ENCODE measurements at places on chromosomes 1 and 21.

DNA sequence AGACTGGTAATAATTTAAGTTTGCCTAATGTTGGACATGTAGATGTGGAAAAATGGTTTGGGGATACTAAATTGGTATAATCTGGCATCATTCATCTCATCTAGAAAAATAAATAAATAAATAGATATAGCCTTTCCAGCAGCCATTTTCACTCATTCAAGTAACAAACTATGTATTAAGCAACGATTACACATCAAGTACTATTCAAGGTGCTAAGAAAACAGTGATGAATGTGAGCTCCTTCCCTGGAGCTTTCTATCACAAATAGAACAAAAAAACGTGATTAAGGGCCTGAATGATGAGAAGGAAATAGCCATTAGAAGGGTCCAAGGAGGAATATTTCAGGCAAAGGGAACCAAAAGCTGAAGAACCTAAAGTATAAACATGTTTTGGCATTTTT is 37.1 kb downstream of the STIL start:
- DNase-seq = no peak

DNA sequence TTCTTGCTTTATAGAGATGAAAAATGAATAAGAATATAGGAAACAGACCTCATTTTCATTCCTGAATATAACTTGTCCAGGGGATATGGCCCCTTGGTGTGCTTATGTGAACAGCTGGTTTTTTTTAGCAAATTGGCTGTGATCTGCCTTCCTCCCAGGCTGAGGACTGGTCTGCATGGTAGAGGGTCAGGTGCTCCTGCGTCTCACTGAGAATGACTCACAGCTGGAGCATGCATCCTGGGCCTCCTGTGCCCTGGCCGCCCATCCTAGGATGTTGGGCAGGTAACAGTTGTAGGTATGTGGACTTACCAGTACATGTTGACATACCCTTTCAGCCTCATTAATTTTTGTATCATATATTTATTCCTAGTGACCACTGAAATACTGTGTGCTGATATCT is 29.8 kb downstream of the AGT start:
- no peak for DNase-seq

GRCh38 chr1:914131-914890 is 9.4 kb upstream of the SAMD11 start:
- DNase-seq = no peak

GRCh38 chr1:110903853-110904500 is 31.0 kb downstream of the CD53 start:
- no peak for DNase-seq

GRCh38 chr1:161214369-161214768 is 726 bp upstream of the FCER1G start:
- DNase-seq = no peak

DNA sequence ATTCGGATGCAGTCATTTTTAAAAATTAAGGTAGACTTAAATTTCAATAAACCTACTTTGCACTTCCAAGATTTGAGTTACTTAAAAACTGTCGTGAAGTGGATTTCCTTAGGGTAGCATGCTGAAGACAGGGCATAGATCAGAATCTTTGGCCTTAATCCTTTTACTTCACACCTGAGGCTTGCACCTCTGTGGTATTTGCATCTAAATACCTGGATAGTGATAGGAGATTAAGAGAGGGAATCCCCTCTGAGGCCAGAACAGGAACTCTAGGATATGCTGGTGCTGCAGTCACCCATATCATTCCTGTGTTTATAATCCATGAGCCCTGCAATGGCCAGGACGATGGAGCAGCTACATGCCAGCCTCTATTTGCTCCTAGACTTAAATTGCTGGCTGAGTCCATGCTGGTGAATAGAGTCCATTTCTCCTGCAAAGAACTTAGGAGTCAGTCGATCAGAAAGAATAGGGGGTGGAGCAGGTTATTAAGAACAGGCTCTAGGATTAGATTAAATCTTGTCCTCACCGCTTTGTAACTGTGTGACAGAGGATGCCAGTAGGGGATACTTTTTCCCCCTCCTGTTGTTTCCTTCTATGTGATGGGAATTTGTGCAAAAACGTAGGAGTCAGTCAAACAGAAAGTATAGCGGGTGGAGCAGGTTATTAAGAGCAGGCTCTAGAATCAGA is 333.6 kb downstream of the DUSP10 start:
- no peak for DNase-seq

DNA sequence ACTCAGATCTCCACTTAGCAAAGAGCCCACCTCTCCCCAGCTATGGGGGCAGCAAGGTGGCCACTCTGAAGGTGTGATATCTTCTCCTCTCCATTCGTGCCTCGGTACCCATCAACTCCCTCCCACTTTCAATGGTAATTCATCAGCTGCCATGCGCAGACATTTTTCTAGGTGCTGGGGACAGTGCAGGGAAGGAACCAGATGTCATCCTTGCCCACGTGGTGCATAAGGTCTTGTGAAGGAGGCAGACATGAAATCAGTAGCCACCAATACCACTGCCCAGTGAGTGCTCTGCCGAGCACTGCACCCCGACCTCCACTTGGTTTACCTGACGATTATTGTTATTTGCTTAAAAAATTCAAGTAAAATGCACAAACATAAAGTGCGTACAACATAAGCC is 76.3 kb upstream of the CSF3R start:
- no peak for DNase-seq

DNA sequence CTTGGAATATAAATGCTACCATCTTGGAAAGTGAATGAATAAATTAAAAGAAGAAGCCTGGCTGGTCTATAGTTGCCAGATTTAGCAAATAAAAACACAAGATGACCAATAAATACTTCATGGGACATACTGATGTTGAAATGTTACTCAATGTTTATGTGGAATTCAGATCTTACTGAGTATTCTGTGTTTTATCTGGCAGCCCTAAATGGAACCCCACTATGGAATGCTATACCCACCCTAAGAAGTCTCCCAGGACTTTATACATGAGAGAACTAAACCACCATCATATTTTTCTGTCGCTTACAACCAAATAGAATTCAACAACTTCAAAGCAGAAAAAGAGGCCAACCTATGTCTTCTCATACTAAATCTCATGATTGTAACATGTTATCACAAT is 177.6 kb upstream of the HMCN1 start:
- DNase-seq = no peak

DNA sequence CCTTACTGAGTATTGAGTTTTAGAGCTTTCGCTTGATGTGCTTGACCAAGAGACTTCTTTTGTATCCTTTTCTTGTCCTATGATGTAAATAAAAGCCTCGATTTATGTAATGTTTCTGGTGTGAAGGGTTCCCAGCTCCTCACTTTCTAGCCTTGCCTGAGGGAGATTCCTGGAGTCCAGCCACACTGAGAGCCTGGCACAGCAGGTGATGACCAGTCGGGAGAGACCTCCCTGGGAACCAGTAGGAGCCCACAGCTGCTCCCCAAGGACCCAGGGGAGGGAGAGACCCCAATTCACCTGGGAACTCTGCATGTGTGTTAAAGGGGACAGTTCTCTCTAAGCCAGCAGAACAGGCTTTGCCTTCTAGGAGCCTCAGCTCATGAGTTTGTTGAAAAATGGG is 8.9 kb downstream of the C1orf115 start:
- DNase-seq = no peak

DNA sequence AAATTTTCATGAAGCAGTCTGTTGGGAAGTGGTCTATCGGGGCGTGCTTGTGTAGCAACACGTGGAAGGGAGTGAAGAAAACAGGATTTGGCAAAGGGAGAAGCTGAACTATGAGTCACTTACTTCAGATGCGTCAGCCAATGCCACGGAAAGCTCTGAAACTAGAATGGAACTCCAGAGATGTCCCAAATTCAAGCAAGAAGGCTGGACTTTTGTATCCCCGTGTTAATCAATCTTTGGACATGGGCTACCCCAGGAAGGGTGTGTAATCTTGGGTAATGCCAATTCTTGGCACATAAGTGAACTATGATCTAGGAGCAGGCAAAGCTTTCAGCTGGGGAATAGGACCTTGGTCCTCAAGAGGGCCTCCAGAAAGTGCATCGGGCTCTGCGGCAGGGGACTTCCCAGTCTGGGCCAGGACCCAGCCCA is 102.6 kb downstream of the ADSS2 start:
- DNase-seq = no peak

GRCh38 chr1:24374891-24375786 is 38.4 kb downstream of the STPG1 start:
- DNase-seq = no peak

- no peak for DNase-seq
Observed at GRCh38 chr1:3904006-3904842, 4.2 kb upstream of the C1orf174 start.

DNA sequence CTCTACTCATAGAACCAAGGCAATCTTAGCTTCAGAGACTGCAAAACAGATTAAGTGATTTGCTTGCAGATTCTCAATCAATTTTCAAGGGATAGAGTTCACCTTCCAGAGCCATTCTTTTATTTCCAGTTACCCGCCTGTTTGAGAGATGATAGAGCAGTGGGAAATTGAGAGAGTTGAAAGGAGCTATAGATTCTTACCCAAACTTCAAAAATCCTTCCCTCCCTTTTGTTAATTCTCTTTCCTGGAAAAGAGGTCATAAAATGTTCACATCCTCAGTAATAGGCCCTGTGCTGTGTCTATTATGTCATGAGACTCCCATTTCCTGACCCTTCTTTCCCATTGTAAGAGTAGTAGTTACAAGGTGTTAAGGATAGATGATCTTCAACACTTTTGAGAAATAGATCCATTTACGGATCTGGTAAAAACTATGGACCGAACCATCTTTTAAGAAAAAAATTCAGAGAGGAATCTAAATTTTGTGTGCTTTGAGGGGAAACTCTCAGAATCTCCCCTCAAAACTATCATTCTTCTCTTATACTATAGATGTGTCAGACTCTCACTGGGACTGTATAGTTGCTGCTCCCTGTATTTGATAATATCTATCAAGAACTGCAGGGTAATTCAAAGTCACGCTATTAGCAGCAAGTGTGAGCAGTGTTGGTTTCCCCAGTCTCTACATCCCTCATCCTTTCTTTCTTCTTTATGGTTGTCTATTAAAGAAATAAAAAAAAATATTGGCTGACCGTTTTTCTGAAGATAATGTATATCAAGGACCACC is 8.0 kb downstream of the RGS4 start:
- no peak for DNase-seq

- no peak for DNase-seq
Observed at GRCh38 chr1:180751921-180752320, 120.1 kb downstream of the XPR1 start.

DNA sequence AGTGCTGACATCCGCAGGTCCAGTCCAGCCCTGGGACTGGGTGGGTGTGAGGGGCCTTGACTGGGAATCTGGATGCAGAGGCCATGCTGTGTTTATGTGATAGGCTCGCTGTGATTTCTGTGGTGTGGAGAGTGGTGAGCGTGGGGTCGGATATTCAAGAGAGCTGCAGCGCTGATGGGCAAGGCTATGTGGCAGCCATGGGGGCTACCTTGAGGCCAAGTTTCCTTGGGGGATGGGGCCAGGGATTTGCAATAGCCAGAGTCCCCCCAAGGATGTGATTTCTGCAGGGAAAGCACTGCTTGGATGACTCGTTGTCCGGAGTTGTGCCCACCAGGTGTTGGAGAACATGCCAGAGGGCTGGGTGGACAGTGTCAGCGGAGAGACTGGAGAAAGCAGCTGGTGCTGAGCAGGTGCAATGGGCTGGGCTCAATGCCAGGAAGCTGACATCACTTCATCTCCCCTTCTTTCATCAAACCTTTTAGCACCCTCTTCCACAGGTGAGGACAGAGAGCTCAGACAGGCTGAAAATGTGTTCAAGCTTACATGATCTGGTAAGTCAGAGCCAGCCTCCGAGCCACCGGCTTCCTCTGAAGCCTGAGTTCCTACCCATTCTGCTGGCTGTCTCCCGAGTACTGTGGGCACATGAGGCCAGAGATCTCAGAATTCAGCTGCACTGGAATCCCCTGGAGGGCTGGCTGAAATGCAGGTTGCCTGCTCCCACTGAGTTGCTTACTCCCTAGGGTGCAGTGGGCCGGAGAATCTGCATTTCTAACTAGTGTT is 132.9 kb downstream of the RHOU start:
- no peak for DNase-seq

DNA sequence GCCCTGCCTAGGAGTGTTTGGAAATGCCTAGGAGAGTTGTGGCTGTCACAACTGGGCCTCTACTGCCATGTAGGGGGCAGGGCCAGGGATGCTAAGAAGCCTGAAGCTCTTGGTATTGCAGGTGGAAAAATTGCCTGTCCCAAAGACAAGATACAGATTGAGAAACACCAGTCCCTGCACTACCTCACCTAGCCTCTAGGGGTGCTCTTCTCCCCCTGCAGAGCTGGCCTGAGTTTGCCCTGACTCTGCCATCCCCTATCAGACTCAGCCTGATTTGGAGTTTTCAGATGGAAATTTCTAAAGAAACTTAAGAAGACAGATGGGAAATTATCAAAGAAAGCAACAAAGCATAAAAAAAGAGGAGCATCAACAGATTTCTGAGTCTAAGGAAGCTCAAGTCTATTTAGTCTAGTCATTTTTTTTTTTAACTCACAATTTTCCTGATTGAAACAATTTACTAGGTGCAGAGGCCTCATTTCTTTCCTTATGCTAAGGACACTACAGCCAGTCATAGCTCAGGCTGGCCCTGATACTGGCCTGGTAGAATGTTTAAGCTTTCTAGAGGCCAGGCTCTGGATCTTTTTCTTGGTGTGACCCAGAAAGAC is 61.4 kb upstream of the LRRN2 start:
- DNase-seq = peak; percentile 72

DNA sequence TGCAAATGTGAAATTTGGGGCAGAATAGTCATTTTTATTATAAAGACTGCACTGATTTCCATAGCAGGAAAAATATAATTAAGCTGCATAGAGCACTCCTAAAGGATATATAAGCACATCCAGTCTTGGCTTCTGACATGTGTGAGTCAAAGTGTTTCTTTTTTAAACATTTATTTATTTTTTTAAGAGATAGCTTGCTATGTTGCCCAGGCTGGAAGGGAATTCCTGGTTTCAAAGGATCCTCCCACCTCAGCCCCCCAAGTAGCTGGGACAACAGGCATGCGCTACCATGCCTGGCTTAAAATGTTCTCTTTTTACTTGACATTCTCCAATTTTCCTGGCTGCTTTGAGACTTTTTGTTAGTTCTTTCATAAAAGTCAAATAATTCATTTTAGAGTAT is 126.1 kb downstream of the HMCN1 start:
- no peak for DNase-seq

GRCh38 chr1:41980827-41981653 is 62.3 kb upstream of the HIVEP3 start:
- peak; percentile 18 for DNase-seq

GRCh38 chr1:235088430-235088829 is 40.2 kb downstream of the TOMM20 start:
- peak; percentile 53 for DNase-seq

DNA sequence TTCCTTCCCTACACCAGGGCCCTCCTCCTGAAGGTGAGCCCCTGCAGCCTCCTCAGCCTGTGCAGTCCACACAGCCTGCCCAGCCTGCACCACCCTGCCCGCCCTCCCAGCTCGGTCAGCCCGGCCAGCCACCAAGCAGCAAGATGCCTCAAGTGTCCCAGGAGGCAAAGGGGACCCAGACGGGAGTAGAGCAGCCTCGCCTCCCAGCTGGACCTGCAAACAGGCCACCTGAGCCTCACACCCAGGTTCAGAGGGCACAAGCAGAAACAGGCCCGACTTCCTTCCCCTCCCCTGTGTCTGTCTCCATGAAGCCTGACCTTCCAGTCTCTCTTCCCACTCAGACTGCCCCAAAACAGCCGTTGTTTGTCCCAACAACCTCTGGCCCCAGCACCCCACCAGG is 38.8 kb downstream of the ZBTB17 start:
- DNase-seq = no peak

GRCh38 chr1:100164216-100164615 is 13.8 kb downstream of the LRRC39 start:
- no peak for DNase-seq
